Left colon (tissue), 2 donors: ENCODE measurements at places on chromosomes 2 and 18. TPM values are rescaled to one million over a fixed set of nuclear protein-coding genes. Genes with fewer than 3 reads are reported as not detected.
A peak's percentile ranks its signal among the peaks of the same experiment; 100 is the strongest.

TPO gene
- 4.3 TPM for total RNA-seq

GRCh38 chr2:73938718-73939352 is 12.2 kb downstream of the DGUOK start:
- DNase-seq: no peak

DNA sequence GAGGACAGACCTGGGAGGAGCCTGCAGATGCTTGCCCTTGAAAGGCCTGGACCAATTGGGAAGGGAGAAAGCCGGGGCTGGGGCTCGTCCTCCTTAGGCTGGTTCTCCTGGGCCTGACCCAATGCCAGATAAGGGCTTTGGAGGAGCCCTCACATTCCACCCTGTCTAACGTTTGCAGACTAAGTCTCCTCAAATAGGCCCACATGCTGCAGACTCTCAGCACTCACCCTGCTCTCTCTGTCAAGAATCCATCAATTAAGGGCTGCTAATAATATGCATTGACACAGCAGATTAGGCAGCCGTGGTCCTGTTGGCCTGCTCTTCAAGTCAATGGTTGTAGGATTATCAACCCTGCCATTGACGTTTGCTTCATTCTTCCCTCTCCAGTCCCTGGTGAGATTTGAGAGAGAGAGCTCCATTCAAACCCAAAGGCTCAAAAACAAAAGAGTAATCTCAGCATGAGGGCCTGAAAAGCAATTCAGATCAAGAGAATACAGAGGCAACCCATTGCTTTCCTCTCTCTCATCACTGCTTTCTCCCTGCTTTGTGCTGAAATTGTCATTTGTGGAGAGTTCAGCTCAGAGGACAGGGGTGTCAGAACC is 167.6 kb downstream of the INSIG2 start:
- no peak for DNase-seq

DNA sequence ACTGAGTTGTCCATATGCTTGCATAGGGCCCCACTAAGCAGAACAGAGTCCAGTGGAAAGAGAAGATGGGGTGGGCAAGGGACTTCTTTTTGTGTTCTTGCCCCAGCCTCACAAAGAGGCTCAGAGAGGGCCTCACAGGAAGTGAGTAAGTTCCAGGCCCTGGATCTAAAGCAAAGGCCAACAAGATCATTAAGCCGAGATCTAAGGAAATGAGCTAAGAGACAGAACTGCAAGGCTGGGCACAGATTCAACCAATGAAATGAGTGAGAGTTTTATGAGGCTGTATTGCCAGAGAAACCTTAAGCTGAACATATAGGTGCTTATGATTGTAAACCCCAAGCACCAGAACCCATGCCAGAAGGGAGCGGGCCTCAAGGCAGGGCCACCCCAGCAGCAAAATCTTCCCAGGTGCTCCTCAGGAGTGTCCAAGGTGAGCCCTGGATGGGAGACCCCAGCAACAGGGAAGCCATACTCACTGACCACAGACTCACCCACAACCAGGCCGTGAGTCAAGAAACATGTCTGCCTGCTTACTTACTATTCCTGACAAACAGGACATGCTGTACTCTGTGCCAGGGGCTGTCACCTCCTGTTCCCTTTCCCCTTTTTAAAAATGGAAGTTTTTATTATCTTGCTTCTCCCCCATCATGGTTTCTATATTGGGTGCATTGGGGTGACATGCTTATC is 40.2 kb downstream of the SLC14A1 start:
- no peak for DNase-seq

- DNase-seq: no peak
Observed at GRCh38 chr2:239579081-239579480, 178.3 kb upstream of the HDAC4 start.

TEKT4 gene
- total RNA-seq: not detected

- DNase-seq: no peak
Observed at GRCh38 chr2:60948926-60949579, 67.7 kb downstream of the REL start.

- no peak for DNase-seq
Observed at GRCh38 chr2:182015334-182016109, 29.9 kb downstream of the PPP1R1C start.

DNA sequence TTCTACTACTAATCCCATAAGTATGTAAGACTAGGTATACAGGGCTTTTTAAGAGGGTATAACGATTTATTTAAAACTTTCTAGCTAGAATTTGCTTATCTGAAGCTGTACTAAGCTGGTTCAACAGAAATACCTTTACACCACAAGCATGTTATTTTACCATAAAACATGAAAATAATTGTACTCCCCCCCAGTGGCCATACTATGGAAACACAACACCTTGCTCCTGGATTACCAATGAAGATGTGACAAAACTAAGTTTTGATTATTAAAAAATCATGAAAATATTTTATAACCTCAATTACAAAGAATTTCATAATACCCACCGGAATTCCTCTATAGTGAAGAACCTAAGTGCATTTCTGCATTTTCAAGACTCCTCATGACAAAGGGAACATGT is 27.3 kb downstream of the LPIN2 start:
- DNase-seq: no peak

HOXD8 gene
- 9.8 TPM for total RNA-seq

GRCh38 chr2:63058144-63058920 is 7.7 kb downstream of the OTX1 start:
- peak; percentile 6 for DNase-seq

SPP2 gene
- total RNA-seq: not detected

DNA sequence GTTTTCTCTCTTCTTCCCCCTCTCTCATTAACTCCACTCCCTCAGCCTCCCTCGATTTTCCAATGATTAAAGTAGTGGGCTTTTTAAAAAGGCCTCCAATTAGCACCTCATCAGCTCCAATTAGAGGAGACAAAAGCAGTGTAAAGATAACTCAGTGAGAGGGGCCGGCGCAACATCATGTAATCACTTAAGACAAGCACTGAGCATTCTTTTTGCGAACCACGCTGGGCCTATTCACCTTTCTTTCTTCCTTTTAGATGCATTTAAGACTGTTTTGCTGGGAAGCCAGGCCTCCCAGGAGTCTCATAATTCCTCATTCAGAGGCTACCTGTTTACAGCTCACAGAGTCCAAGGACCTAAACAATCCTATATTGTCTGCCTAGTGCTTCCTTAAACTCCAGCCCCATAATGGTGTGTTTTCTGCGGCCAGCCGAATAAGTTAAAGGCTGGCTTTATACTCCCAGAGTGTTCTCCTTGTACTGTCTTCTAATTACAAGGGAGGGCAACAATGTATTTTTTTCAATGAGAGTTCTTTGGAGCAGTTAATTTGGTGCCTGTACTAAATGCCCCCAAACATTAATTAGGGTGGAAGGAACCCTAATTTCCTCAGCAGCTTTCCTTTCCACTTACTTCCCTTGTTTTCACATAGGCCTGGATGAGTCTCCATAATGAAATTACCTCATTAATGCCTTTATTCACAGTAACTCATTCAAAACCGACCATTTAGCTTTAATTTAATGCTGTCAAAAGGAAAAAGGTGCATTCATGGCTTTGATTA is 28.0 kb upstream of the LMAN1 start:
- no peak for DNase-seq

DNA sequence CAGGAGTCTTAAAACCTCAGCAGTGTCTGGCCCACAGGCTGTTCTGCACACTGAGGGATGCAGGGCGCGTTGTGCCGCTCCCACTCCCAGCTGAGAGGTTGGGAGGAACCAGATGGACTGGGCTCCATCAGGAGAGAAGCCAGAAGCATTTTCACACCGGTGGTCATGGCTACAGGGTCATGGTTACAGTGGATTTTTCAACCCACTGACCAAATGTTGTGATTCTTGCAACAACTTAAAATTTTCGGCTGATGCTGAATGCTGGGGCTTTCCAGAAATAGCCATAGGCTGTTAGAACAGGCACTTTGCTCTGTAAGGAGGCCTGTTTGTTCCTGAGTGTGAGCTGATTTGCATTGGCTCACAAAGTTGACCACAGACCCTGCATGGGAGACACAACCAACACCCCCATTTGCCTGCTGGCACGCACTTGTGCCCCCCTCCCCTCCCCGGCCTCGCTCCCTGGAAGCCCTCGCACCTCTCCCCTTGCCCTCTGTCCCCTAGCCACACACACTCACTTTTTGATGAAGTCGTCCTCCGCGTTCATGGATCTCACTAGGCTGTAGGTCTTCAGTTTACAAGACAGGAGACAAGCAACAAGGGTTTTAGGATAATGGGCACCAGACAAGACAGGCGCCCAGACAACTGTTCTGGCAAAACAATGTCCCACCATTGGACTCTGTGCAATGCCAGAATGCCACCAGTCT is 3.4 kb downstream of the LPIN1 start:
- DNase-seq: no peak

FSHR gene
- not detected for total RNA-seq

GRCh38 chr2:202299712-202300111 is 34.1 kb downstream of the NOP58 start:
- DNase-seq: no peak

IL36RN gene
- not detected for total RNA-seq

UGT1A5 gene
- total RNA-seq: 3.7 TPM

DNA sequence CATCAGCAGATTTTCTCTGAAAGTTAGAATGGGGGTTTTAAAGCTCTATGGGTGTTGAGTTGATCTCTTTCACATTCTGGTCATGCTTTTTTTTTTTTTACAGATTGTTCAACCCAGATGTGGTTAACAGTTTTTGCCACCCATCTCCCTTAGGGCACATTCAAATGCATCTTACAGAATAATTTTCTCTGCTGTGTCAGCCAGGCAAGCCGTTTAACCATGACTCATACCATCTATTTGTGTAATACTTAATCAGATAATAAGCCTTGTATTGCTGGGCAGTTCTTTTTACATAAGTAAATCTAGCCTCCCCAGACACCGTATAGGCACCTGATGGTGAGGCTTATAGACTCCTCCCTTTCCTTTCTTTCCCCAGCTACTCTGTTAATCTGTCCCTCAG is 62.0 kb downstream of the TGIF1 start:
- no peak for DNase-seq

HPCAL1 gene
- total RNA-seq: 85.7 TPM

DTNA gene
- 7.0 TPM for total RNA-seq

DNA sequence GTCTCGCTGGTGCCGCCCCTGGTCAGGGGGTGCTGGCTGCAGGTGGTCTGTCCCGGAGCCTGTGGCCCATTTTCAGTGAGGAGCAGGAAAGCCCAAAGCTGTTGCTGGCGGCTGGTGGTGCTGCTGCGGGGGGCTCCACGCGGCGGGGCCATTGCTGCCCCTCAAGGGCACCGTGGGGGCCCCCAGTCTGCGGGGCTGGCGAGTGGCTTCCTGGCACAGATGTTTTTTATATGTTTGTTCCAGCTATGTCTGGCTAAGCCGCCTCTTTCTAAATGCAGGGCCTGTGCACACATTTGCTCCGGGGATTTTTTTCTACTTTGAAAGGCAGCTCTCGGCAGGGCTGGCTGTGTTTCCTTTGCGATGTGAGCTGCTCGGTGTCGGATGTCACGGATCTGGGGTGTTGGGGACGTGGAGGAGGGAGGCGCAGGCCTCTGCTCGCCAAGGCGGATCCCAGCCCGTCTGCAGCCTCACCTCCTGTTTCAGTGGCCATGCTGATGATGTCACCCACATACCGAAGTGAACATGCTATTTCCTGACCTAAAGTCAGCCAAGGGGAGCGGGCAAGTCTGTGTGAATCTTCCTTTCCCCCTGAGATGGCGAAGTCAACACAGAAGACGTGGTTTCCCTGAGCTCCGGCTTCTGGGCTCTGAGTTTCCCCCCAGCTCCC is 112.0 kb upstream of the CTDP1 start:
- no peak for DNase-seq

GRCh38 chr2:142877216-142877838 is at the start of gene KYNU:
Gene KYNU, plus strand, starts transcription at chr2:142877664. Its CDS starts 7,704 bp downstream, at chr2:142885368.
- DNase-seq: no peak

GRCh38 chr2:138207074-138207930 is 243.0 kb downstream of the HNMT start:
- DNase-seq: no peak

GRCh38 chr2:98607104-98607503 is 1.2 kb downstream of the COA5 start:
- DNase-seq: no peak
